ENCODE measurements at places on chromosomes 4 and X. TPM values are rescaled to one million over a fixed set of nuclear protein-coding genes. Genes with fewer than 3 reads are reported as not detected.

Gene TSPAN6
- 23.5 TPM for total RNA-seq

Gene NLGN3
- total RNA-seq = 0.23 TPM

Gene SOWAHB
- not detected for total RNA-seq

Gene PGAM4
- total RNA-seq = not detected

Gene ABCB7
- total RNA-seq = 15.5 TPM

Gene DGKK
- total RNA-seq = not detected

Gene ZCCHC18
- total RNA-seq = 0.64 TPM

Gene TBC1D9
- total RNA-seq = 20.3 TPM

Gene KLB
- total RNA-seq = not detected

Gene NXF2B
- total RNA-seq = not detected

Gene AFF2
- total RNA-seq = 4.4 TPM

Gene RAI2
- 0.11 TPM for total RNA-seq

Gene HPGDS
- not detected for total RNA-seq

Gene AVPR2
- total RNA-seq = not detected

Gene COL4A6
- 0.75 TPM for total RNA-seq

Gene RIBC1
- 0.40 TPM for total RNA-seq

Gene GABRE
- 1.5 TPM for total RNA-seq

Gene UCHL1
- total RNA-seq = 222 TPM

Gene PDZD11
- total RNA-seq = 83.5 TPM

Gene MCF2
- total RNA-seq = 1.9 TPM

Gene USP26
- not detected for total RNA-seq
